B cell (primary cell): ENCODE measurements at places on chromosomes 7 and 10. TPM values are rescaled to one million over a fixed set of nuclear protein-coding genes. Genes with fewer than 3 reads are reported as not detected.

SFTPD gene
- 0.24 and 0.55 TPM in 2 replicates for polyA plus RNA-seq

FASTK gene
- 251 and 258 TPM in 2 replicates for polyA plus RNA-seq

ZKSCAN5 gene
- 3.1 and 3.3 TPM in 2 replicates for polyA plus RNA-seq

ANXA8L1 gene
- not detected in 2 replicates for polyA plus RNA-seq

CYP26C1 gene
- 0.01 and 0.03 TPM in 2 replicates for polyA plus RNA-seq

COX19 gene
- 14.7 and 18.9 TPM in 2 replicates for polyA plus RNA-seq

RAMP3 gene
- polyA plus RNA-seq = not detected in 2 replicates
